Tibial artery (tissue), 4 donors: ENCODE measurements at places on chromosomes 13 and 19.

- DNase-seq: no peak
Observed at GRCh38 chr13:109858319-109858718, 71.9 kb upstream of the IRS2 start.

GRCh38 chr19:54916822-54917221 lies 10.9 kb downstream of the NCR1 start:
- no peak for DNase-seq

- DNase-seq: no peak
Observed at GRCh38 chr19:7417671-7418324, 69.1 kb downstream of the ARHGEF18 start.

DNA sequence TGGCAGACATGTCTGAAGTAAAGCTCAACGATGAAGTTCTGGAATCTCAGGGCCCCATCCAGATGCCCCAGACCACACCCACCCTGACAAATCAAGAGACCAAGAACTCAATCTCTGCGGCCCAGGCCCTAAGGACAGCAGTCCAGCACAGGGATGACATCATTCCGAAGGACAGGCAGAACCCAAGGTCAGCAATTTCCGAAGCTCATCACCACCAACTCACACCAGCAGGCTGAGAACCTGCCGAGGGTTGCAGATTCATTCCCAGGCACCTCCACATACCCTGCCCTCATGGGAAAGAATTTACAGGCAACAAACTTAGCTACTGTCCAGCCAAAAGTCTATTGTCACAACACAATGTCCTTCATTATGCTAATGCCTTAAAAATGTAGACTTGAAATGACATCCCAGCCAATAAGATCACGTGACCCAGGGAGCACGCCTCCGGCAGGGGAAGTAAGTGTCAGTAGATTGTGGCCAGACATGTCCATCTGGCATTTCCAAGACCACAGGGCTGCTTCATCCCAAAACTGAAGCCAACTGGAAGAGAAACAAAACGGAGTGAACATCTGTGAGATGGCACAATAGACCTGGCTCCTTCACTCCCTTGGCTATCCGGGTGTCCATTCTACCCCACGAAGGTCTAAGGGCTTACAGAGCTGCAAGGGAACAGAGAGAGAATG lies 98.8 kb downstream of the CRYL1 start:
- DNase-seq: no peak

DNA sequence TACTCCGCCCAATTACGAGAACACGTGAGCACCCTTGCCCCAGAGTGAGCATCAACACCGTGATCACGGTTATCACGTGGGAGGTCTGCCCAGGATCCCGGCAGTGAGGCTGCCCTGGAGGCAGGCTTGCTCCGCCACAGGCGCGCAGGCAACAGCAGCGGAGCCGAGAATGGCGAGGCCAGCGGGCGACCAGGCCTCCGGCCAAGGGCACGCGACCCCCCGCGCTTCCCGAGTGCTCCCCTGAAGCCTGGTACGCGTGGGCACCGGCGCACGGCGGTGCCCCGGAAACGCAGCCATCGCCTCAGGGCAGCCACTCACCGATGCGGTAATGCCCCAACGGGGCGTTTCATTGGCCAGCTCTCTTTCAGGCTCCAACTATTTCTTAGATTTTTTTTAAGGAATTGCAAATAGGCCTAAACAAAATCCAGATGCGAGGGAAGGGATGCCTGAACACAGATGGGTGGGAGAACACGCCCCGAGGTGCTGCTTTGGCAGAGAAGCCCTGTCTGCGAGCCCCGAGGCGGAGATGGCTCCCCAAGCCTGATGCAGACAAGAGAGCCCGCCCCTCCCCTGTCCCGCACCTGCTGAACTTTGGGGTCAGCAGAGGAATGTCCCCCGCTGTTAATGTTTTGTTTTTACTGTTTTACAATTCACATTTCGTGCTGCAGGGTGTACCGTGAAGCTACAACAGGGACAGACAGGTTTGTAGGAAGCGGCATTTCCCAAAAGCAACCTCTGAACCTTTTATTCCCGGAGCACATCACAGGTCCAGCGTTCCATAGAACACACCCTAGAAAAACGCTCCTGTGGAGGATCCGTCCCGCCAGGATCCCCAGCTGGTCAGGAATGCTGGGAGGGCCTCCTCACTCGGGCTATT lies 132.7 kb downstream of the ZDHHC20 start:
- no peak for DNase-seq

- no peak for DNase-seq
Observed at GRCh38 chr19:27654266-27654990, 1558.5 kb downstream of the UQCRFS1 start.

DNA sequence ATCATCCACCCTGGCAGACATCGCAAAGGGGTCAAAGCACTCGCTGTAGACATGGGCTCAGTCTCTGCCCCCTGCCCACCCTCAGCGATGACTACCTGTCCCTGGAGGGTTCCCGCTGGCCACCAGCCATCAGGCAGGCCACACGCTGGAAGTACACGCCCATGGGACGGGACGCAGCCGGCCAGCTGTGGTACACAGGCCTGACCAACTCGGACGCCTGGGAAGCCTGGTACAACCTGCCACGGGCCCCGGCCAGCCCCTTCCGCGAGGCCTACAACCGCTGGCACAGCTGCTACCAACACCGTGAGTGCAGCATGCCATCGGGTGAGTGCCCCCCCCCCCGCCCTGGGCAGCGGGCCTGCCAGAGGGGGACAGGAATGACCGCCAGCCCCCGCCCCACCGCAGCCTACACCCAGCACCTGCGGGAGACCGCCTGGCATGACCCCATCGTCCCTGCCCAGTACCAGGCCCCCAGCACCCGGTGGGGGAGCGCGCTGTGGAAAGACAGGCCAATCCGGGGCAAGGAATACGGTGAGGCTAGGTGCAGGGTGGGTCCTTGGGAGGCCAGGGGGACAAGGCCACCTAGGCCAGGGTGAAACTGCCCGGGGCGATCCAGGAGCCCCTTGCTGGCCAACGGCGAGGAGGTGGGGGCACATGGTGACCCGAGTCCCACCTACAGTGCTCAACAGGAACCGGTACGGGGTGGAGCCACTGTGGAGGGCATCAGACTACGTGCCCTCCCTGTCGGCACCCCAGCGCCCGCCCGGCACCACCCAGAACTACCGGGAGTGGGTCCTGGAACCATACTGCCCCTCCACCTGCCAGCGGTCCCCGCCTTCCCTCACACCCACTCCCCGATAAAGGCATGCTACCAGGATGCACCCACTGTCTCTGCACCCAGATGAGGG lies 4.4 kb downstream of the TEKTIP1 start:
- peak; percentile 88 for DNase-seq

DNA sequence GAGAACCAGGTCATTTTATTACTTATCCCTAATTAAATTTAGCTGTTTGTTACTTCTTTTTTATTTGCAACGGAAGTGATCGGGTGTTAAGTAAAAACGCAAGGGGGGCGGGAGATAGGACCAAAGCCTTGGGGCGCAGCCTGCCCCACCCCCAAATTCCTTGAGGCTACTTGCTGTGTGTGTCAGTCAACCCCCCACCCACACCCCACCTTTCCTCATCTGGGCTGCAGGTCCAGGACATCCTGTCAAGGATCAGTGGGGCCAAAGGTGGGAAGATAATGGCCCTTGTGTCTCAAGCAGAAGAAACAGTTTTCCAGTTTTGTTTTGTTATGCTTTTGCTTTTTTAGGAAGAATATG lies 1.2 kb upstream of the FOXO1 start:
- DNase-seq: peak; percentile 71

DNA sequence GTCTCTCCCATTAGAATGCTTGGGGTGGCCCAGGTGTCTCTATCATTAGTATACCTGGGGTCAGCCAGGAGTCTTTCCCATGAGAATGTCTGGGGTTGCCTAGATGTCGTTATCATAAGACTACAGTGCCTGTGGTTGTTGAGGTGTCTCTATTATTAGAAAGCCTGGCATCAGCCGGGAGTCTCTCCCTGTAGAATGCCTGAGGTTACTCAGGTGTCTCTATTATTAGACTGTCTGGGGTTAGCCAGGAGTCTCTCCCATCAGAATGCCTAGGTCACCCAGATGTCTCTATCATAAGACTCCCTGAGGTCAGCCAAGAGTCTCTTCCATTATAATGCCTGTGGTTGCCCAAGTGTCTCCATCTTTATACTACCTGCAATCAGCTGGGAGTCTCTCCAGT lies 1541.1 kb downstream of the UQCRFS1 start:
- peak; percentile 7 for DNase-seq

GRCh38 chr19:17778251-17778967 lies 16.5 kb upstream of the B3GNT3 start:
- peak; percentile 42 for DNase-seq

GRCh38 chr13:102761071-102761470 lies 12.5 kb downstream of the TEX30 start:
- DNase-seq: no peak

GRCh38 chr13:100565286-100565685 lies 23.3 kb downstream of the GGACT start:
- no peak for DNase-seq

DNA sequence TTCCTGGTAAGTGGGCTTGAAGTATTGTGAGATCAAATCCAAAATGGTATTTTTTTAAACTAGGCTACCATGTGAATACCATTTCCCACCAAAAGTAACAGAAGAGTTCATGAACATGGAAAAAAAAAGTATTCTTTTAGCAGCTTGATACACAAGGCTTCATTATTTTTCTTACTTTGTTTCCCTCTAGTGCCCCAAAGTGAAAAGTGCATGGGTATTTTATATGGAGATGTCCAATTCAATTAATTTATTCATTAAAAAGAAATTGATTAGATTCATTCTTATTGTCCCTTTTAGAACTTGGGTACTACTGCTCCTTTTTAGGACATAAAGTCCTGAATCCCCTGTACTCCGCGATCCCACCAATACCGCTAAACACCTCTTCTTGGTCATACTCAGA lies 28.6 kb upstream of the SCEL start:
- no peak for DNase-seq

- no peak for DNase-seq
Observed at GRCh38 chr13:113740286-113740556, 18.8 kb upstream of the TMEM255B start.
